ENCODE measurements at places on chromosomes 1 and 21. TPM values are rescaled to one million over a fixed set of nuclear protein-coding genes. Genes with fewer than 3 reads are reported as not detected.

Gene SPRR2F
- not detected for total RNA-seq

Gene KCNE2
- 1.6 TPM for total RNA-seq

Gene PLPPR5
- total RNA-seq, result 1.6 TPM

Gene AADACL4
- total RNA-seq, result not detected

Gene CHIA
- total RNA-seq, result not detected

Gene TTC34
- under 0.01 TPM for total RNA-seq

Gene OR2T4
- total RNA-seq, result not detected

Gene DMBX1
- not detected for total RNA-seq

Gene CASQ1
- total RNA-seq, result 616 TPM

Gene CDA
- not detected for total RNA-seq

Gene SFN
- total RNA-seq, result not detected

Gene LHX8
- total RNA-seq, result not detected

Gene RUSC1
- 9.4 TPM for total RNA-seq

Gene RIIAD1
- not detected for total RNA-seq

Gene DEPDC1
- total RNA-seq, result 3.1 TPM

Gene TMEM35B
- total RNA-seq, result 23.0 TPM

Gene VANGL2
- 2.1 TPM for total RNA-seq

Gene NTMT2
- 0.52 TPM for total RNA-seq

Gene SPRR5
- not detected for total RNA-seq
